HS-27A (cell line): ENCODE measurements at places on chromosomes 1 and 21.

GRCh38 chr1:116564426-116564825 is 6.4 kb downstream of the CD58 start:
- no peak for DNase-seq

DNA sequence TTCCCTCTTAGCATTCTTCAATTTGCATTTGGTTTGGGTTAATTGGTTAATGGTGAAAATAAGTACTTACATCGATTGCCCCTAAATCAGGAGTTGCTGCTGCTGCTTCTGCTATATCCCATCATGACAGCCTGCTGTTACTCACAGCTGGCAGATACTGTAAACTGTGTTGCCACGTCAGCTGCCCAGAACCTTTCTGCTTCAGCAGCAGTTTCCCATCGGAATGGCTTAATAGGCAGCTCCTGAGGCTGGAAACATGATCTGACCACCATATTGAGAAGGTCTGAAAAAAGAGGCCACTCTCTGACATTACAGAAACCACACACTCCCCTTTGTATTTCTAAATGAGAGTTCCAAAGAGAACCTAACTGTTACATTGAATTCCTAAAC is 14.3 kb upstream of the SEC16B start:
- peak; percentile 72 for DNase-seq

DNA sequence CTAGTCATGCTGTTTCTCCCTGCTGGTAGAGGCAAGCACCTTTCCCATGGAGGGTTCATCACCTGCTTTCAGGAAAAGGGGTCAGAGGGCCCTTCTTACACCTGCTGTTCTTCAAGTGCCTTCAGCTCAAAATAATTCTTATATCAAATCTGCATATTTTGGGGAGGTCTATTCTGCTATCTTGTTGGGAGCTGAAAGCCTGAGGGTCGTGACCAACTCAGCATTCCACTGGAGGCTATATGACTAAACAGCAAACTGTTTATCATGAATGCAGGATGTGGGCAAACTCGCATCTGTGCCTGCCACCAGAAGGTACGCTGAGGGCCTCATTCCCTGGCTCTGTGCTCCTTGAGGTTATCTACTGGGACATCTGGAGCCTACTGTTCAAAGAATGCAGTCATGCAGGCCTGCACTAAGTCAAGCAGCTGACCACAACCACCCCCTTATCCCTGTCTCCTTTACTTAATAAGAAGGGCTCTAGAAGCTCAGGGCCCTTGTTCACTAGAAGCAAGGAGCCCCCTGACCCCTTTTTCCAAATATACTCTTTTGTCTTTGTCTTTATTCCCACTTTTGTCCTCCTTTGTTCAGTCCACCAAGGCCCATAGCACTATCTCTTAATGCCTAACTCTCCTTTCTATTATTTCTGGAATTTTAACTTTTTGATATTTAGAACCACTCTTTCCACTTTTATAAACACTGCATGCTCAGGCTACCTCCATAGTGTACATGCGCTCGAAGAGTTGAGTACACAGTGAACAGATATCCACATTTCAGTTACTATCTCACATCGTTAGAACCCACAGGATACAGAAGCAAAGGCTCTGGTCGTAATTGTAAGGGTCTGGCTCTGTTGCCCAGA is 4.5 kb upstream of the TRIM17 start:
- DNase-seq, result no peak

DNA sequence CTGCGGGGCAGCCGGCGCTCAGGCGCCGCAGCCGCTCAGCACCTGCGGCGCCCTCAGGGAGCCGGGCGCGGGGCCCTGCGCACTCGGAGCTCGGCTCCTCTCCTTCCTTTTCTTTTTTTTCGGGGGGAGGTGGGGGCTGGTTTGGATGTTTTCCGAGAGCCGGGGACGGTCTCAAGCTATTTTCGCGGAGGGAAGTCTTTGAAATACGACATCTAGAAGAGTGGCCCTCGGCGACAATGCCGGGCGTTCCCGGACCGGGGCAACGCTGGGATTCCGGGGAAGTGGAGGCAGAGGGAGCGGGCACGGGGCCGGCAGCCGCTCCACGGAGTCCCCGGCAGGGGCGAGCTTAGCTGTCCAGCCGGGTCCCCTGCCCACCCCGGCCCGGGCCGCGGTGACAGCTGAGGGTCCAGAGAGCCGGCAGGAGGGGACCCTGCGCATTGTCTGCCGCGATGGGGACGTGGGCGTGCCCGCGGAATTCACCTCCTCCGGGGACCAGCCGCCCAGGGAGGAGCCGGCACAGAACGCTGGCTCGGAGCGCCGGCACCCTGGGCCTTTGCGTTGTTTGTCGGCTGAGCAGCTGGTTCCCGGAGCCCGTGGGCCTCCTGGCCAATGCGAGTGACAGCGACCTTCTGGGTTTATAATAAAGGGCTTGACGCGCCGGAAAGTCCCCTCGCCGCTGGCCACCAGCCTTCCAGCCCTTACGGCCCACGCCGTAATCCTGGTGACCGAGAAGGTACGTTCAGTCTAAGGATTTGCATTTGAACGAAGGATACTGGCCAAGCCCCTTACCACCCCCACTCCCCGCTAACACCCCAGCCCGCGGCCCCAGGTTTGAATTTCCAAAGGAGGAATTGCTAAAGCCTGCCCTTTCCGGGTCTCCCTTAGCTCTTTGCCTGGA is 582 bp downstream of the SLC37A1 start:
- DNase-seq, result no peak

- no peak for DNase-seq
These were observed 17.9 kb upstream of the OR2B11 start for GRCh38 chr1:247475793-247476192.

DNA sequence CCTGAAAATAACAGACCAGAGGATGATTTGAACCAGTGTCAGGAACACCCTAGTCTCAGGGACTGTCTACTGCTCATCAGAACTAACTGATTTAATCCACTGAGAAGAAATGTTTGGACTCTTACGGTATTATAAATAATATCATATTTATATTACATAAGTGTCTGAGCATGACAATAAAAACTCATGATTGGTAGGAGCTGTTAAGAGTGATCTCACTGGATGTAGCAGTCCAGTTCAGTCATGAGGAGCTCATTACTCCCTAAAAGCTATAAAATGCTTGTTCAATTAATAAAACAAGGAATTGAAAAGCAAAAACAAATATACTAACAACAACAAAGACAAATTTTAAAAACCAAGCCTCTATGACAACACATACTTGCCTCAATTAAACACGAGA is 68.8 kb upstream of the BCL9 start:
- DNase-seq, result no peak

DNA sequence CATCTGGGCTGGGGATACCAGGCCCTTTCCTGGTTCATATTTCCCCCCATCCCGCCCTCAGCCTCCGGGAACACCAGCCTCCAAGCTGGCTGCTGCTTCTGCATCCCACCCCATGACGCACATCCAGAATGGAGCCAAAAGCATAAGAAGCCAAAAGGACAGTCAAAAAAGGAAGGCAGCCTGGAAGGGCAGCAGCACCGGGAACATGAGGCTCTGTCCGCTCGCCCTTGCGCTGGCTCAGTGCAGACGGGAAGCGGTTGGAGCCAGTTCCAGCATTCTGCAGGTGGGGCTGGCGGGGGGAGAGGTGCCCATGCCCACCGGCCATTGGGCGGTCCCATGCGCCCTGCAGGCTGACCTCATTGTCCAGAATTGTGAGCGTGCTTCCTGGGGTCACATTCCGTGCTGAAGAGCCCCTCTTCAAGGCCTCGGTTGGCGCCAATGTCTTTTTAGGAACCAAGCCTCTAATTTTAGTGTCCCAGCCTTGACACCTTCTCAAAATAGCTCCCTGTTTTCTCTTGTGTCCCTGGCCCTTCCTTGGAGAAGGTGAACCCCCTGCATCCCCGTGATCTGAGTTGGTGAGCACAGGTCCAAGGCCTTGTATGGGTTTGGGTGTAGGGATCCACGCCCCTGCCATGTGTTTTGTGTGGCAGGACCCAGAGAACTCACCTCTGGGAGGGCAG is 28.4 kb upstream of the NPPB start:
- no peak for DNase-seq

- DNase-seq, result no peak
These were observed 89.5 kb upstream of the RUNX3 start for GRCh38 chr1:25019337-25020172.

- DNase-seq, result no peak
These were observed 53.0 kb downstream of the PRRX1 start for GRCh38 chr1:170716835-170717429.

GRCh38 chr1:29517251-29518086 is 281.1 kb downstream of the PTPRU start:
- DNase-seq, result no peak

- DNase-seq, result no peak
These were observed 5.7 kb upstream of the ATG4C start for GRCh38 chr1:62778208-62778607.

DNA sequence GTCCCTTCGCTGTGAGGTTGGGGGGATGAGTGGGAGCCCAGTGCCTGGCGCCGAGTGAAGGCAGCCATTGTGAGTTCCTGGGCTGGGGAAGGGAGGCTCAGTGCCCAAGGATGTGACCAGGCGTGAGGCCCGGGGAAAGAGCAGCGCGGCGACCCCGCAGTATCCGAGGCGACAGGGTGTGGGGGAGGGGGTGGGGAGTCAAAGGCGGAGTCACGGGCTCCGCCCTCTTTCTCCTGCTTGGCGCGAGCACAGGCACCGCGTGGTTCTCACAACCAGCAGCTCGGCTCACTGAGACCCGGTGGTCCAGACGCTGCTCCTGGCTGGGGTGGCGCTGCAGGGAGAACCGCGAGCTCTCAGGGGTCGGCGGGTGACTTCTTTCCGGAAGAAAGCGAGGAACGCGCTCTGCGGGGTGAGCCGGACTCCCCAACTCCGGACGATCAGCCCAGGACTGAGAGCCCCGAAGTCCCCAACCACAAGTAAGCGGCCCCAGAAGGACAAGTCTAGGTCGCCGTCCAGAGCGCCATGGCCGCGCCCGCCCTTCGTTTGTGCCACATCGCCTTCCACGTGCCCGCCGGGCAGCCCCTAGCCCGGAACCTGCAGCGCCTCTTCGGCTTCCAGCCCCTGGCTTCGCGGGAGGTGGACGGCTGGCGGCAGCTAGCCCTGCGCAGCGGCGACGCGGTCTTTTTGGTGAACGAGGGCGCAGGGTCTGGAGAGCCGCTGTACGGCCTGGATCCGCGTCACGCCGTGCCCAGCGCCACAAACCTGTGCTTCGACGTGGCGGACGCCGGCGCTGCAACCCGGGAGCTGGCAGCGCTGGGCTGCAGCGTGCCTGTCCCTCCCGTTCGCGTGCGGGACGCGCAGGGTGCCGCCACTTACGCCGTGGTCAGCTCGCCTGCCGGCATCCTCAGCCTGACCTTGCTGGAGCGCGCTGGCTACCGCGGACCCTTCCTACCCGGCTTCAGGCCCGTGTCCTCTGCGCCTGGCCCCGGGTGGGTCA is at the start of gene HPDL:
Gene HPDL, plus strand, starts transcription at position 269 of the 997 bp plus-strand sequence. Its CDS starts 254 bp downstream, at position 523.
- no peak for DNase-seq

GRCh38 chr1:201902198-201902597 is 13.5 kb downstream of the SHISA4 start:
- no peak for DNase-seq

DNA sequence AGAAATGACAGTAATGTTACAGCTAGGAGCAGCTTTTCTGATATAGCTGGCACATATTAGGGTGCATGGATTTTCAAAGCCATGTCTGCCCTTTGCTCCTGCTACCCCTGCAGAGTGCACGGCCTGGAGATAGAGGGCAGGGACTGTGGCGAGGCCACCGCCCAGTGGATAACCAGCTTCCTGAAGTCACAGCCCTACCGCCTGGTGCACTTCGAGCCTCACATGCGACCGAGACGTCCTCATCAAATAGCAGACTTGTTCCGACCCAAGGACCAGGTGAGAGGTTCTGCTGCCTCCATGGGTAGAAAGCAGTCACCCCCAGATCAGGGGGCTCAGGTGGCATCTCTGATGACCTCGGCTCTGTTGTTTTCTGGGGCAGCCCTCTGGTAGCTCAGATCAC is 9.8 kb downstream of the MTARC1 start:
- DNase-seq, result no peak

DNA sequence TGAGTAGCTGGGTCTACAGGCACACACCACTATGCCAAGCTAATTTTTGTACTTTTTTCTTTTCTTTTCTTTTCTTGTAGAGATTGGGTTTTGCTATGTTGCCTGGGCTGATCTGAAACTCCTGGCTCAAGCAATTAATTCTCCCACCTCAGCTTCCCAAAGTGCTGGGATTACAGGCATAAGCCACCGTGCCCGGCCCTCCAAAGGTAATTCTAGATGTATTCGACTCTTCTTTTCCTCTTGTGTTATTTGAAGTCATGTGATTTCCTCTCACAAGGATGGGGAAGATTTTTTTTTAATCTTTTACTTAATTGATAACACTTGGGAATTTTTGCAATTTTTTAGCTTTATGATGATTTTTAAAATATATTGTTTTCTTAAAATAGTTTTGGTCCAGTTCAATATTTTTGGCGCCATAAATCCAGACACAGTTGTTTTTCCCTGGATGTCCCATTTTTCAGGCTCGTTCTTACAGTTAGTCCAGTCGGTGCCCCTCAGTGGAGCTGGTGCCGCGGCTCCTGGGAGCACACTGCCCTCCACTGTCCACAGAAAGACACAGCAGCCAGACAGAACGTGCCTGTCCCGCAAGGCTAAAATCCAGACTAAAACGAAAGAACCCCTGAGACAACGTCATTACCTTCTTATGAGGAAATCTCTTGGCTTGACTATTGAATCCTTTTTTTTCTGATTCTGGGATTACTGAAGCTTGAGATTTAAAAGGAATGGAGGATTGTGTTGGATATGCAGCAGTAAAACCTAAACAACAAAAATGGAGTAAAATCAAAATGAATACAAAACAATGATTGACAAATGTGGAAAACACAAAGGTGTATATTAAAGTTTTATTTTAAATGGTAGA is 22.4 kb downstream of the STPG1 start:
- DNase-seq, result no peak

- no peak for DNase-seq
These were observed 598.5 kb upstream of the USP24 start for GRCh38 chr1:55813618-55814017.

GRCh38 chr1:44828003-44828651 is 14.9 kb downstream of the PTCH2 start:
- DNase-seq, result no peak

DNA sequence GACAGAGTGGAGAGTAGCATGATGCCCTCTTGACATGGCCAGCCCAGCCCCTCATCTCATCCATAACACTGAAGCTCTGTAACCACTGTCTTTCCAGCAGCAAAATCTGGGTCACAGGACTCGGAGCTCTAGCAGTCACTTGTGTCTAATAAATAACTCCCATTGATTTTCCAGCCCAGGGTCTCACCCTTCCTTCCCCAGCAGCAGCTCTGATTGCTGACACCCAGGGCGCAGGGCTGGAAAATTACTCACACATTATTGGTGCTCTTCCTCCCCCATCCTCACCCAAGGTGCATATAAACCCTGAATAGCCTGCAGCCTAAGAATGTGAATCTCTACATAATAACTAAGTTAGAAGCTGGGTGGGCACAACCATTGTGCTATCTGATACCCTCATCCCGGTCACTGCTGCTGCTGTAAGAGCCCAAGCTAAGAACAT is 21.1 kb upstream of the OR10J5 start:
- no peak for DNase-seq

- DNase-seq, result no peak
These were observed at the start of gene SV2A for GRCh38 chr1:149917571-149918144. SV2A (minus strand) TSS chr1:149917844; CDS start chr1:149913840, 4,004 bp downstream.

GRCh38 chr1:168271636-168272035 is 9.0 kb upstream of the TBX19 start:
- no peak for DNase-seq
